Activated CD4-positive, CD25-positive, alpha-beta regulatory T cell (primary cell): ENCODE measurements at places on chromosomes 7 and 10.

DNA sequence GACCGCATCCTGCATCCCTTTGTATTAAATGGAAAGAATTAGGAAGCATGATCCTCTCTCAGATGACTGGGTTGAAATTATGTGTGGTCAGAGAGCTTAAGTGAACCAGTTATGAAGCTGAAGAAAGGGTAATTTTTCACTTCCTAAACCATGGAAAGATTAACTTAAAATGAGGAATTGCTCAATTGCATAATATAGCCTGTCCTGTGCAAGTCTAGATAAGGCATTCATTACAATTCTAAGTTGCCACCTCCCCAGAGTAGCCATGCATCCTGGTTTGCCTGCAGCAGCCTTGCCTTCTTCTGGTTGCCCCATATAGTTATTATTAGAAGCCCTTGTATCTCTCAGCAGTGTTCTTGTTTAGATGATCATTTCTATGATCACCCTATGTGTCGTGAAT lies 45.3 kb downstream of the STARD3NL start:
- no peak for DNase-seq

DNA sequence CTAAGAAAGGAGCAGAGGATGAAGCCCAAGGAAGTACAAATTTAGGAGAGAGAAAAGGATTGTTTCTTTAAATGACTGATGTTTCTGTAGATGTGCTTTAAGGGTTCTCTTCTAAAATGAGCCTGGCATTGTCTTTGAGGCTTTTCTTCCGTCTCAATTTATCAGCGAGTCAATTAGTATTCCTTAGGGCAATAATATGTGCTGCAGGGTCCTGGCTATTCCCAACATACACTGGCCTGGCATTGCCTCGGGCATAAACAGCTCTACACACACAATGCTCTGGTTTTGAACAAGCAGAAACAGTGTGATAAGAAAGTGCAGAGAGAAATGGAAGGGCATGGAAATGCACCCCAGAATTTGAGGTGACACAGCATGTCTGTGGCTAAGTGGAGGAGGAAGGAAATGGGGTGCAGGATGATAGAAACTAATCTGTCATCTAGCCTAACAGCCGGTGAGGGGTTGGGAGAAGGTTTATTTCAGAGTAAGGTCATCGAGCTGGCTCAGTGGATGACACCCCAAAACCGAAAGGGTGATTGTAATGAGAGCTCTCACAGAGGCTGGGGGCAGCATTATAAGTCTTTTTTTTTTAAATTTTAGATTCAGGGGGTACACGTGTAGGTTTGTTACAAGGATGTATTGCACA lies 67.5 kb upstream of the ARHGAP21 start:
- no peak for DNase-seq

- no peak for DNase-seq
Observed at GRCh38 chr10:47357131-47357582, 9.0 kb downstream of the RBP3 start.

DNA sequence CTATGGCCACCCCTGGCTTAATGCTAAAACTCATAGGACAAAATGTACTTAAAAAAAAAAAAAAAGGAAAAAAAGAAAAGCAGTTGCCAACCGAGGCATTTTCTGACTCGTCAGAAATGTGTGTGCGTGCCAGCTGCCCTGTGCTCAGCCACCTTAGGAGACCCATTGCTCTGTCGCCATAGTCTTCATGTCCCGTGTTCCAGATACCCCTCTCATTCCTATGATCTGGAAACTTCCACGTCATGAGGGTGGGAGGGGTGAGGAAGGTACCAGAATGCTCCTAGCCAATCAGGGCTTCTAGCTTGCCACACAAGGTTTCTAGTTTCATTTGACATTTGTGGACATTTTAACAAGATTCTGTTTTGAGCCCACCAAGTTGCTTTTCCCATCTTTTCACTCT lies 212.9 kb downstream of the TCF7L2 start:
- DNase-seq: no peak

DNA sequence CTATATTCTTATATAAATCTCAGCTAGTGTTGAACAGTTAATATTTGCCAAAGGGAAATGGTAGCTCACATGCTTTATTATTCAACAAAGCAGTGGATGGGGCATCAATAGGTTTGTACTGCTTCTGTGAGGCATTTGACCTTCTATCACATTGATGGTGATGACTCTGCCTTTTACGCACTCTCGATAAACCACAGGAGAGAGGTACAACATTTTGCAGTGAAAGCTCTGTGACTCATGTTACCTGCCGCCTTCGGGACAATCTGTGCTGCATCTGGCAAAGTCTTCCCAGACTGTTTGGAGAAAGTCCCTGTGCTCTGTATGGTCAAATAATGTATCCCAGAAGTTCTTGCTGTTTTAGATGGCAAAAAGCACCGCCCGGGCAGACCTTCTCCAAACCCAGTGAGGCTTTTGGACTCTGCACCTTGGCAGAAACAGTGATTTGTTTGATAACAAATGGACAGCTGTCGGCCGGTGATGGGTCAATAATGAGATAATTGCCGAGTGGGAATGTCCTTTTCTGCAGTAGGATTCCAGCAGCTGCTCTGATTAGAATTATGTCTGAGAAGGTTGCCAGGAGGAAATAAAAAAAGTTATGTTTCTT lies 61.0 kb downstream of the PLPP4 start:
- DNase-seq: no peak

GRCh38 chr7:5354460-5355232 lies 69.0 kb downstream of the TNRC18 start:
- no peak for DNase-seq

DNA sequence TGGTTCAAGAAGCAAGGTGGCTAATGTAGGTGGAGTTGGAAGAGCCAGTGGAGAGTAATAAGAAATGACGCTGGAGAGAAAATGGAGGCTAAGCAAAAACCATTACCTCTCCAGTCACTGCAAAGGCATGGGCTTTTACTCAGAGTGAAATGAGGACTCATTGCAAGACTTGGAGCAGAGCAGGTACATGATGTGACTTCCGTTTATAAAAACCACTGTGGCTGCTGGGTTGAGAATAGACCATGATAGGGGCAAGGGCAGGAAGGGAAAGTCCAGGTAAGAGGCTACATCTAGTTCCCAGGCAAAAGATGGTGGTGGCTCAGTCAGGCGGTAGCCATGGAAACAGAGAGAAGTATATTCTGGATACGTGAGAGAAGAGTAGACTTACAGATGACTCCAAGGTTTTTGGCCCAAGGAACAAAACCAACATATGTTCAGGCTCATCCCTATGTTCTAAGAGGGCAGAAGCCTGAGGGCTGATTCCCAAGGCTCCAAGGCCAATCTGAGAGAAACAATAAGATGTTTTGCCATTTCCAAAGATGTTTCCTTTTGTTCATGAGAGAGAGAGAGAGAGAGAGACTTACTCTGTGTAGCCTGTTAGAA lies 21.5 kb upstream of the PDE1C start:
- DNase-seq: no peak
